ENCODE measurements at places on chromosomes 7 and 10.

DNA sequence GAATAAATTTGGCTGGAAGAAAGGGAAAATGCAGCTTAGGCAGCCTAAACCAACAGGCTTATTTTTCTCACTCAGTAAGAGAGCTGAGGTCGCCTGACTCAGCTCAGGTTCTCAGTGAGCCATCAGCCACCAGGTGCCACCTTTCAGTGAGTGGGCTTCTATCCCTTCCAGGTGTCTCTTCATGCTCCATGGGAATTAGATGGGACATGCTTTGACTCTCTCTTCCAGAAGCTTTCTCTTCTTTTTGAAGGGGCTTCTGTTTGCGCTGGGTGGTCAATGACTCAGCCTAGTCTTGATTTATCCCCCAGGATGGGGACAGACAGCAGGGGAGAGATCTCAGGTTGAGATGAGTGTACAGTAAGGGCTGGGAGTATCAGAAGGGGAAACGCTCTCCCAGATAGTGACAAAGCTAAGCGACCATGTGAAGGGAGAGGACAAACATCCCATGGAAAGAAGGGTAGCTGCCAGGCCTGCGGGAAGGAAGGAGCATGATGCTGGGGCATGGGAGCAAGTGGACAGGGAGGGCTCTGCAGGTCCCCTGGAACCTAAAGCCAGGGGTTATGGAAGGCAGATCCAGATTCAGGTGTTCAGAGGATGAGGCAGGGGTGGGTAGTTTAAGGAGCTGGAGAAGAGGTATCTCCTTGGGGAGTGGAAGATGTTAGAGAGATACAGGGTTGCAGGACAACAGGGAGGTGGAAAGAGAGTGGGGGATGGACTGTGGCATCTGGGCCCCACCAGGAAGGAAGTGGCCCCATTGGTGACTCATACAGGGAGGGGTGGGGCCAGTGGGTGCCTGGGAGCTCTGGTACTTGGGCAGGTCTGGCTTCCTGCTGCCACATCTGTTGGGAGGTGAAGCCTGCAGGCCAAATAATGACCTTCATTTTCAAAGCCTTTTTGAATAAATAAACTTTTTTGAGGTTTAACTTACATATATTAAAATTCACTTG lies 32.5 kb downstream of the OGDH start:
- no peak for DNase-seq

GRCh38 chr7:80135309-80136104 lies 876 bp downstream of the GNAI1 start:
- DNase-seq = no peak

GRCh38 chr10:89534826-89535166 lies 598 bp downstream of the SLC16A12 start:
- no peak for DNase-seq

DNA sequence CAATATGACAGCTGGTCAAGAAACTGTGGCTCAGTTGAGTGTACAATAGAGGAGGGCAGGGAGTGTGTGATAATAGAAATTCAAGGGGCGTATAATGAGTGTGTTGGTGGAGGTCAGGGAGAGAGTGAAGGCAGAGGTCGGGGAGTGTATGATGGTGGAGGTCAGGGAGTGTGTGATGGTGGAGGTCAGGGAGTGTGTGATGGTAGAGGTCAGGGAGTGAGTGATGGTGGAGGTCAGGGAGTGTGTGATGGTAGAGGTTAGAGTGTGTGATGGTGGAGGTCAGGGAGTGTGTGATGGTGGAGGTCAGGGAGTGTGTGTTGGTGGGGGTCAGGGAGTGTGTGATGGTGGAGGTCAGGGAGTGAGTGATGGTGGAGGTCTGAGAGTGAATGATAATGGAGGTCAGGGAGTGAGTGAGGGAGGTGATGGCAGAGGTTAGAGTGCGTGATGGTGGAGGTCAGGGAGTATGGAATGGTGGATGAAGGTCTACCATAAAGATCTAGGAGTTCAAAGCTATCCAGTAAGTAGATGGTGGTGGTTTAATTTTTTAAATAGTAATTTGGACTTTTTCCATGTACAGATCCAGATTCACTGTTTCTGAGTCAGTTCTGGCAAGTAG lies 57.7 kb upstream of the TNS3 start:
- no peak for DNase-seq

DNA sequence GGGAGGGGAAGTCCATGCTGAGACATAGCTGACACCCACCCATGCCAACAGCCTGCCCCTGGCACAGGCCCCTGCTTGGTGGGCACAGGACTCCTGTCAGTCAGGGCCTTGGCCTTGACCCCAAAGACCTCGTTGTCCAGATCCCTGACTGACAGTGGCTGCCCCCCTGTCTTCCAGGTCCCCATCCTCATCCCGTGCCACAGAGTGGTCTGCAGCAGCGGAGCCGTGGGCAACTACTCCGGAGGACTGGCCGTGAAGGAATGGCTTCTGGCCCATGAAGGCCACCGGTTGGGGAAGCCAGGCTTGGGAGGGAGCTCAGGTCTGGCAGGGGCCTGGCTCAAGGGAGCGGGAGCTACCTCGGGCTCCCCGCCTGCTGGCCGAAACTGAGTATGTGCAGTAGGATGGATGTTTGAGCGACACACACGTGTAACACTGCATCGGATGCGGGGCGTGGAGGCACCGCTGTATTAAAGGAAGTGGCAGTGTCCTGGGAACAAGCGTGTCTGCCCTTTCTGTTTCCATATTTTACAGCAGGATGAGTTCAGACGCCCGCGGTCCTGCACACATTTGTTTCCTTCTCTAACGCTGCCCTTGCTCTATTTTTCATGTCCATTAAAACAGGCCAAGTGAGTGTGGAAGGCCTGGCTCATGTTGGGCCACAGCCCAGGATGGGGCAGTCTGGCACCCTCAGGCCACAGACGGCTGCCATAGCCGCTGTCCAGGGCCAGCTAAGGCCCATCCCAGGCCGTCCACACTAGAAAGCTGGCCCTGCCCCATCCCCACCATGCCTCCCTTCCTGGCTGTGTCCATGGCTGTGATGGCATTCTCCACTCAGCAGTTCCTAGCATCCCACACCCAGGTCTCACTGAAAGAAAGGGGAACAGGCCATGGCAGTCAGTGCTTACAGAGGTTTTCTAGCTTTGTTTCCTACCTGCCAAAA lies 197.2 kb downstream of the EBF3 start:
- DNase-seq = no peak

GRCh38 chr7:107505997-107506673 lies 36.3 kb downstream of the GPR22 start:
- DNase-seq = no peak

DNA sequence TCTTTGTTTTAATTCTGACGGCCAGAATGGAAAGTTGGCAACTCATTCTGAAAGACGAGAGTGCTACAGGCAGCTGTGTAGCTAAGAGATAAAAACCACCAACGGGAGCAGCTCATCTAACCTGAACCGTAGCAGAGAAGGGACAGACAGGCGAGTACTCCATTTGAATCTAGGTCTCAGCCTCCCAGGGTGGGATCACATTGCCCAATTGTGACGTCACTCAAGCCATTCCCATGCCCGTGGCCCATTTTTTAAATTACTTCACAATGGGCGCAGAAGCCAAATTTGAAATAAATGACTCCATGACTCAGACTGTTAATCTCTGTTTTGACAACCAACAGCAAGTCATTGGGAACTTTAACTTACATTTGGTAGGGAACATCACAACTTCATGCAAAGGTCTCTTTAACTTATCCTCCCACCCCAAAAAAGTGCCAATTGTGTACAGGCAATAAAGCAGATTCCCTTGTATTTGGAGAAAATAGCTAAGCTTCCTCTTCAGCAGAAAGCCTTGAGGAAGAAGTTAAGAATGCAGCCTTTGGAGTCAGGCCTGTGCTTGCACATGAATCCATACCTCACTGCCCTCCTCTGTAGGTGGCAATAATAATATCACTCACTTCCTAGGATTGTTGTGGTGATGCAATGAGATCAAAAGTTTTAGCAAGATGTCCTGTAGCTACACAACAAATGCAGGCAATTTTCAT lies 93.2 kb upstream of the KIF5B start:
- DNase-seq = no peak

DNA sequence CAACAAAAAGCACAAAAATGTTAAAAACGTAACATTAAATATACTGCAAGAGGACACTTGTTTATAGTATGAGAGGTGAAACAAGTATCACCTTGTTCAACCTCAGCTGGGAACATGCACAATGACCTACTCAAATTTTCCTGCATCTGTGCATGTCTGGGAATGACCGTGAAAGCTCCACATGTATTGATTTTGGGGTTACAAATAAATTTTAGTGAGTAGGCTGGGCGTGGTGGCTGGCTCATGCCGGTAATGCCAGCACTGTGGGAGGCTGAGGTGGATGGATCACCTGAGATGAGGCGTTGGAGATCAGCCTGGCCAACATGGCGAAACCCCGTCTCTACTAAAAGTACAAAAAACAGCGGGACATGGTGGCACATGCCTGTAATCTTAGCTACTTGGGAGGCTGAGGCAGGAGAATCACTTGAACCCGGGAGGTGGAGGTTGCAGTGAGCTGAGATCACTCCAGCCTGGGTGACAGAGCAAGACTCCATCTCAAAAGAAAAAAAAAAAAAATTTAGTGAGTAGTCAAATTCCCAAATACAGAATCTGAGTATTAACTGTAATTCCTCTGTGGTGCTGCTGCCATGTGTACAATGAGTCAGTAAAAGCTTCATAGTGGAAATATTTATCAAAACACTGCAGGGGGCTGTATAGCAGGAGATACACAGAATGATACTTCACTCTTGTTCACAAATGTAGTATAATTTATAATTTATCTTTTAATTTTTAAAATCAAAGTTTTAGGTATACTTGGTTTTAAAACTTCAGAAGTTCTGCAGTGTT lies 41.1 kb downstream of the SUGCT start:
- DNase-seq = no peak
